Stimulated activated naive CD4-positive, alpha-beta T cell (primary cell): ENCODE measurements at places on chromosomes 4 and X.

DNA sequence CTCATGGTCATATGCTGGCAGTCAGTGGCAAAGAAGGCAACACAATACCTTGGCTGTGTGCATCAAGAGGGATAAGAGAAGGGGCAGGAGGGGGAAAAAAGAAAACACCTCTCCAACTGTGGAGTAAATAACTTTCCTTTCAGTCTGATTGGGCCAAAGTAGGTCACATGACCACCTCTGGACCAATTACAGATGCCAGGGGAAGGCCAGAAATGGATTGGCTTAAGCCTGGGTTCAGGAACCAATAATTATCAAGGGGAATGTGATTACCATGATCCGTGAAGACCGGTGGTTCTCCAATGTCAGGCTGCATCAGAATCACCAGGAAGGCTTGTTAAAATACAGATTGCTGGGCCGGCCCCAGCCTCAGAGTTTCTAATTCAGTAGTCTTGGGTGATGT is 7.4 kb upstream of the ADGRG2 start:
- no peak for DNase-seq

DNA sequence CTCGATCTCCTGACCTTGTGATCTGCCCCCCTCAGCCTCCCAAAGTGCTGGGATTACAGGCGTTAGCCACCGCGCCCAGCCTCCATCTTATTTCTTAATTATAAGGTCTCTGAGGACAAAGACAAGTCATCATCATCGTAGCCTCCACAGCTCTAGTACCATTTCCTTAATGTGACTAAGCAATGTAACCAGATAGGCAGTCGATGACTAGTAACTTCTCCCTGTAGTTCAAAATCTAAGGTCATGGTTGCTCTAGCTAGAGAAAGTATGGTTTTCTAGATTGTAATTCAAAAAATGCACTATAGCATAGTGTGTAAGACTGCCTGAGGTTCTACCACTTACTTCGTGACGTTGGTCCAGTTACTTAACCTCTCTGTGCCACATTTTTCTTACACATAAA is 6.9 kb downstream of the SLC39A8 start:
- no peak for DNase-seq

GRCh38 chr4:74206088-74206825 is 48.3 kb downstream of the MTHFD2L start:
- DNase-seq, result no peak

GRCh38 chr4:76943129-76943620 is 6.4 kb upstream of the SEPTIN11 start:
- no peak for DNase-seq

GRCh38 chrX:43882294-43882681 is at the start of gene MAOB:
Gene MAOB, minus strand, starts transcription at chrX:43882450. Its CDS starts 151 bp downstream, at chrX:43882299.
- no peak for DNase-seq
